Fibroblast of the conjunctiva (primary cell): ENCODE measurements at places on chromosomes 3 and 15.

DNA sequence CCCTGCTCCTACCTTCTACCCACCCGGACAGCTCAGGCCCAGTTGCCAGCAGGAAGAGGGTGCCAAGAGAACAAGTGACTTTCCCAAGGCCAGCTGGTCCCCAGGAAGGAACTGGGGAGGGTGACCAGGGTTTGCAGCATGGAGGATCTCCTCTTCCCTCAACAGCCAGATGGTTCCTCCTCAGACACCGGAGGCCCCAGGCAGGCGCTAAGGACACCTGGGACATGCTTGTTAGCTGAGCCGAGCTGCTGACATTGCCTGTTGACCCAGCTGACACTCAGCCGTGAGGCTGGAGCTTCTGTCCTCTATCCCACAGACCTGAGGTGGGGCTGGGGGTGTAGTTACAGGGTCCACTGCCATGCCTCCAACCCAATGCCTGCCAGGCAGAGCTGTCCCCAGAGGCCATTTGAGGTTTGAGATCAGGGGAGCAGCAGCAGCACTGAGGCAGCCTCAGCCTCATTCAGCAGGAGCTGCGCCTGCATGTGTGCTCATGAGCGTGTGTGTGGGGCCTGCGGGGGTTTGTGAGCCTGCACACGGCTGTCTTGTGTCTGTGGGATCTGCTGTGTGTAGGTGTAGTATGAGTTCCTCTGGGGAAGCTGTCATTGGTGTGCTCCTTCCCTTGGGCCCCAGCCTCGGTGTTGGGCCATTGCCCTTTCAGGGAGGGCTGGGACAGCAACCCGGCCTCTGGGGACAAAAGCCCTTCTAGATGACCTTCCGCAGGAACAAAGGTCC is 7.1 kb downstream of the CPLX3 start:
- no peak for DNase-seq

DNA sequence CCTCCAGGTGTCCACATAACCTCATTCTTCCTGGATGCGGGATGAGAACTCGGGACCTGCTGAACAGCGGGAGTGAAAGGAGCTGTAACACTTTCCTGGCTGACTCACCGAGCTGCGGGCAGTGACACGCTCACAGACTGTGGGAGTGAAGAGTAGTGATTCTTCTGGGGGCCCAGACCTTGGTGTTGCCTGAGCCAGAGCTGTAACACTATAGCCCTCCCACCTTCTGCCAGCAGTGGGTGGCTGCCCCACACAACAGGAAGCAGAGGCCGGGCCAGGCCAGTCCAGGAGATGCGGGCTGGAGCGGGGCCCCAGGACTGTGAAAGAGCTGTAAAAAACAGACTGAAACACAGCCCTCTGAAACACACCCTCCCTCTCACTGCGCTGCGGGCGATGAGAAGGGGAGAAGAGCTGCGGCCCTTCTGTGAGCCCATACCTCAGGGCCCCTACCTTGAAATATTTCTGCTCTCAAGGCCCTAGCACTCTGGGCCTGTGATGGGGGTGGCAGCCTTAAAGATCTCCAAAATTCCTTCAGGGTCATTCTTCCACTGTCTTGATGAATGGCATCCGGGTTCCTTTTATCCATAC is 464.0 kb upstream of the CCDC54 start:
- no peak for DNase-seq

- DNase-seq: no peak
These were observed 1.0 kb downstream of the RFX7 start for GRCh38 chr15:56242576-56243162.

- no peak for DNase-seq
These were observed 80.2 kb downstream of the ATP13A4 start for GRCh38 chr3:193474446-193474845.
